ENCODE measurements at places on chromosomes 5 and 9. TPM values are rescaled to one million over a fixed set of nuclear protein-coding genes. Genes with fewer than 3 reads are reported as not detected.

DNA sequence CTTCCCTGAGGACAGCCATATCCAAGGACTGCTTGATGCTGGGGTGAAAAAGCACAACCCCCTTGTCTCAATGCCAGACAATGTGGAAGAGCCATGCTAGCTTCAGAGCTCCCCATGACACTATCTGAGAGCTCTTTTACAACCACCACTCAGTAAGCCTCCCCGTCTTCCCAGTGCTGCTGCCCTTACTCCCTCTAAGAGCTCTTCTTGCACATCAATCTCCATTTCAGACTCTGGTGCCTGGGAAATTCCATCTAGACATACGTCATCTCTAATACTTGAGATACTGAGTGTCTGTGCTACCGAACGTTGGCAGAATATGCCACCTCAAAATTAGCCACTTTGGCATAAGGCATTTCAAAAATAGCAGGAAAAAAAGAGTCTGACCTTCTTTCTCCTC is 94.5 kb downstream of the EDIL3 start:
- H3K4me3 ChIP-seq, result no peak overlapping the region
- H3K27me3 ChIP-seq, result no peaks in the 10 kb centered on the region

- no peaks in the 10 kb centered on the region for H3K27me3 ChIP-seq
- H3K27ac ChIP-seq, result no peak overlapping the region
- peaks cover 10% of the 10 kb centered on the region for H3K4me1 ChIP-seq
- DNase-seq, result peak; percentile 38
- no peaks in the 10 kb centered on the region for H3K36me3 ChIP-seq
Observed at GRCh38 chr5:172147857-172148256, 40.2 kb downstream of the STK10 start.

GRCh38 chr5:144237851-144238250 is 67.2 kb downstream of the KCTD16 start:
- peaks cover 16% of the 10 kb centered on the region for H3K4me1 ChIP-seq
- no peak overlapping the region for H3K4me3 ChIP-seq
- no peaks in the 10 kb centered on the region for H3K36me3 ChIP-seq
- no peak overlapping the region for H3K27ac ChIP-seq

GRCh38 chr5:65895891-65896290 is 30.5 kb upstream of the ERBIN start:
- no peaks in the 10 kb centered on the region for H3K27me3 ChIP-seq
- H3K36me3 ChIP-seq, result no peaks in the 10 kb centered on the region
- H3K4me3 ChIP-seq, result no peak overlapping the region
- DNase-seq, result no peak
- peaks cover 4% of the 10 kb centered on the region for H3K4me1 ChIP-seq

DNA sequence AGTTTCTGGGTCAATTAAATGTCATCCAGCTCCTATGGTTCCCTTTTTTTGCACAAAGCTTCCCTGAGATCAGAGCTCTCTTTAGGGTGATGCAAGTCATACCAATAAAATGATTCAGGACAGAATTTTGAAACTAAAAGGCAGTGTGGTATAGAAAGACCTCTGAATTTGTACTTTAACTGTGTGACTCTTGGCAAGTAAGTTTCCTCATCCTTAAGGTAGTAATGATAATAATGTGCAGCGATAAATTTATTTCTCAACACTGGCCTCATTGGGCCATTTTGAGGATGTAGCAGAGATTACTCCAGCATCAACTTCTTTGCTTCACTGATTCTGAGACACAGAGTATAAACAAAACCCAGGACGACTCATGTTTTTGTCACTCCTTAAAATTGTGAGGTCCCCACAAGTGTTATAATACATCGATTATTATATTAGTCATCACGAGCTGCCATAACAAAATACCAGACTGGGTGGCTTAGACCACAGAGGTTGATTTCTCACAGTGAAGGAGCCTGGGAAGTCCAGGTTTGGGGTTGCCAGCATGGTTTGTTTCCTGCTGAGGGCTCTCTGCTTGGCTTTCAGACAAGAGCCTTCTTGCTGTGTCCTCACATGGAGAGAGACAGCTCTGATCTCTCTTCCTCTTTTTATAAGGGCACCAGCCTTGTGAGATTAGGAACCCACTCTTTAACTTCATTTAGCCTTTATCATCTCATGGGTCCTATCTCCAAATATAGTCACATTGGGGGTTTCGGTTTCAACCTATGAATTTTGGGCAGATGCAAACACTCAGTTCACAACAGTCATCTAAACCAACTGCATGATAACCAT is 293.0 kb downstream of the ZNF608 start:
- no peaks in the 10 kb centered on the region for H3K36me3 ChIP-seq
- no peaks in the 10 kb centered on the region for H3K27me3 ChIP-seq
- no peak for DNase-seq
- no peak overlapping the region for H3K4me3 ChIP-seq
- peaks cover 4% of the 10 kb centered on the region for H3K4me1 ChIP-seq
- H3K27ac ChIP-seq, result no peak overlapping the region

- no peak overlapping the region for H3K27ac ChIP-seq
- H3K36me3 ChIP-seq, result peaks cover 7% of the 10 kb centered on the region
- H3K4me1 ChIP-seq, result no peaks in the 10 kb centered on the region
- no peak overlapping the region for H3K4me3 ChIP-seq
- no peaks in the 10 kb centered on the region for H3K27me3 ChIP-seq
Observed at GRCh38 chr9:93667006-93667405, 90.6 kb downstream of the PHF2 start.

- DNase-seq, result no peak
- H3K27me3 ChIP-seq, result no peaks in the 10 kb centered on the region
- no peak overlapping the region for H3K27ac ChIP-seq
Observed at GRCh38 chr9:112873773-112874405, 16.8 kb downstream of the SLC46A2 start.

DNA sequence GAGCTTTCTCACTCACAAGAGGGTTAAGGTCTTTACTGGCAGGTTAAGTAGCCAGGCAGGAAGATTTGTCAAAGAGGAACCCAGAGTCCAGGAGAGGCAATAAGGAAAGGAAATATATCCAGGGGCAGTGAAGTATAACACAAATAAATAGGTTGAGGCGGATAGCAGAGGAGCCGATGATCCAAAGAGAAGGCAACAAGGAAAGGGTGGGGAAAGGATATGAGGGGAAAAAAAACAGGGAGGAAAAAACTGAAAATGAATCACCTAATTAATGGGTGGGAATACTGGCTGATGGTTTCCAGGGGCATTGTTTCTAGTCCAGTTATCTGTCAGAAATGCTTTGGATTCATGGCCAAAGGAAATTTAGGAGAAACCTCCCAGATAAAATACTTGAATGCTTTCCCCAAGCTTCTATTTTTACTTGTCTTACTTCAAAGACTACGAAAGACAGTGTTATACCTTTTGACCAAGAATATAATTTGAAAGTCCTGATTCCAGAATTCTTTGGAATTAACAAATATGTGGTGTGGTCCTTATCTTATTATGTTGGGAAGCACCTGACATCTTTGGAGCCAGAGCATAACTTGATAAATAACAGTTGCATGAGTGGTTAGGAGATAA is 146.5 kb downstream of the AOPEP start:
- no peak for DNase-seq
- H3K4me1 ChIP-seq, result no peaks in the 10 kb centered on the region
- no peaks in the 10 kb centered on the region for H3K27me3 ChIP-seq

- H3K27me3 ChIP-seq, result no peaks in the 10 kb centered on the region
- no peak overlapping the region for H3K27ac ChIP-seq
- no peaks in the 10 kb centered on the region for H3K4me1 ChIP-seq
- H3K4me3 ChIP-seq, result no peak overlapping the region
Observed at GRCh38 chr5:33338336-33339110, 102.2 kb upstream of the TARS1 start.

- no peak overlapping the region for H3K27ac ChIP-seq
- H3K4me3 ChIP-seq, result no peak overlapping the region
- H3K4me1 ChIP-seq, result no peaks in the 10 kb centered on the region
- DNase-seq, result no peak
Observed at GRCh38 chr5:119879446-119879845, 250.1 kb downstream of the FAM170A start.

DNA sequence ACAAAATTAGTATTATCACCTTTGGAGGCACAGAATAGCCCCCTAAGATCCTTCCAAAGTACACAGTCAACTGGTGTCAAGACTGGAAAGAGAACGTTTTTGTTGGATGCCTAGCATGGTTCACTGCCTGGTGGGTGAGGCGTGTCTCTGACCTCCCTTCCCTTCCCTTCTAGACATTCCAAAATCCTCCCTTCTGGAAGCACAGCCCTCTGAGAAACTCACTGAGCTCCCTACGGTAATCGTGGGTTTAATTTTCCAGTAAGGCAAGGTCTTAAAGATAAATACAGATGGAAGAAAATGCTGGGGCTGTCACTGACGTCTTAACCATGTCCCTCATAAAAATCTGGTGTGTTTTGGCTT is 138.8 kb downstream of the LIFR start:
- no peak overlapping the region for H3K27ac ChIP-seq
- H3K4me3 ChIP-seq, result no peak overlapping the region
- peaks cover 5% of the 10 kb centered on the region for H3K27me3 ChIP-seq
- DNase-seq, result no peak

ST6GALNAC6 gene
- 42.3 TPM for total RNA-seq

MARCOL gene
- total RNA-seq, result not detected

CDX1 gene
- not detected for total RNA-seq

All from endodermal cell (in vitro differentiated cells).